T-helper 2 cell (primary cell): ENCODE measurements at places on chromosomes 5 and 9.

DNA sequence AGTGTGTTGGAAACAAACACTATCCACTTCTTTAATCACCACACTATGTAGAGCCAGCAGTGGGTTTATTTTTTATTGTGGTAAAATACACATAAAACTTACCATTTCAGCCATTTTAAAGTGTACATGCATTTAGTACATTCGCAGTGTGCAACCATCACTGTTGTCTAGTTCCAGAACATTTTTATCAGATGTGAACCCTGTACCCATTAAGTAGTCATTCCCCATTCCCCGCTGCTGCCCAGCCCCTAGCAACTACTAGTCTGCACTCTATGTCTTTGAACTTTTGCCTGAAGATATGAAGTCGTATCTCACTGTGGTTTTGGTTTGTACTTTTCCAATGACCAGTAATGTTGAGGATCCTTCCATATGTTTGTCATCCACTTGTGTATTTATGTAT, 30.2 kb upstream of the F2R start:
- no peak for DNase-seq

- DNase-seq, result no peak
Observed at GRCh38 chr5:133943475-133943817, 25.0 kb downstream of the C5orf15 start.

DNA sequence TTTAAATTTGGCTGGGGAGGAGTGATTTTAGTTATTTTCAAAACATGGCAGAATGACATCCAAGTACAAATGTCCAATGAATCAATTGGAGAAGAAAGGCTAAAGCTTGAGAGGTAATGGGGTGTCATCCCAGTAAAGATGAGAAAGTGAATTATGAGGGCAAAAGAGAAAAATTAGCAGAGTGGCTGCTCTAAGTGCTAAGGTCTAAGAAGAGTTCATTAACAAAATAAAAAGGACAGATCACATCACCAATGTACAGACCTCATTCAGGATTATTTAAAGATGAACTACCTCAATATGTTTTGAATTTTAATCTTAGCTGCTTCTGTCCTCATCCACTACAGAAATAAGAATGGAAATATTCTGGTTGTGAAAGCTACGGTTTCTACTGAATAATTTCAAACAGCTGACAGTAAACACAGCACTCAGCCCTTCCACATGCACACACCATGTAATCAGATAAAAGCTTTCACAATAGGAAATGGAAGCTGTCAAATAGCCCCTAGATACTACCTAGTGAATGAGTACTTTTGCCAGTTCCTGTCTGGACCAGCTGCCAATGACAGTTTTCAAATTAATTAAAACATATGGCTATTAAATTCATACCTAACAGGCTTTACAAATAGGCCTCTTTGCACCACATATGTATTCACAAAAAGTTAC, 171.5 kb downstream of the SSBP2 start:
- DNase-seq, result no peak

GRCh38 chr9:76586390-76587314, 127.7 kb downstream of the GCNT1 start:
- no peak for DNase-seq

GRCh38 chr5:36396640-36397039, 94.9 kb upstream of the RANBP3L start:
- DNase-seq, result no peak

- no peak for DNase-seq
Observed at GRCh38 chr5:147507480-147508126, 2.3 kb downstream of the DPYSL3 start.

DNA sequence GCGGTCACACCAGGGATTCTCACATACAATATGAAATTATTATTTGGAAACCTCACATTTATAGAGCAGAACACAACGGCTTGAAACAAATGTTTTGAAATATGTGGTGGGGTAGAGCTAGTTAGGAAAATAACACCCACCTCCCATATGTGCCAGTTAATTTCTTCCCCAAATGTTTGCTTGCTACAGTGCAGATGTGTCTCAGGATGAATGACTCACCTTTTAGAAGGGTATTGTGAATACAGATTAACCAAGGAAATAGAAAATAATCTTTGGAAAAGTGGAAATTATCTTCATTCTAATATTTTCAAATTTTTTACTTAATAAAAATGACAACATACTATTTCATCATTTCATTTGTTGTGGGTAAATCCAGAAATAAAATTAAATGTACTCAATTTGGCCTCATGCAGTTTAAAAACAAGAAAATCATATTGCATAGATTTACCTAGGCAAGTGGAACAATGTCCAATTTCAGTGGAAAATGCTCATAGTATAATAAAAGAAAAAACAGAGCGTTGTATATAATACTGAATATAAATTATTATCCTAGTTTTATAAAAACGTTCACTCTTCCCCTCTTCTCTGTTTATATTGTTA, 39.3 kb upstream of the RICTOR start:
- no peak for DNase-seq

DNA sequence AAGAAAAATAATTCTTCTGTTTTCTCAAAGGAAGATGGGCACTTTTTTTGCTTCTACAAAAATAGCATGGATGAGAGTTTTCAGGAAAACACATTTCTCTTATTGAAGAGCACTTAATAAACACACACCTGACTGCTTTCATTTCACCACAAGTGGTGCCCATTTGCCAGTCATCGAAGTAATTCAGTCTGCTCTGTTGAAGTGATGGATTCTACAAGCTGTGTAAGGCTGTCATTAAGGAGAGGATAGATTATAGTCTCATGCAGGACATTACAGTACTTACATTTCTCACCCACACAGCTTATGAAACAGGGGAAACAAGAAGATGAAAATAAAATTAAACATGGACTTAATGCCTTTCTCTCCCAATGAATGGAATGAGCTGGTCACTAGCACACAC, 165.2 kb downstream of the NR2F1-AS1 start:
- no peak for DNase-seq

DNA sequence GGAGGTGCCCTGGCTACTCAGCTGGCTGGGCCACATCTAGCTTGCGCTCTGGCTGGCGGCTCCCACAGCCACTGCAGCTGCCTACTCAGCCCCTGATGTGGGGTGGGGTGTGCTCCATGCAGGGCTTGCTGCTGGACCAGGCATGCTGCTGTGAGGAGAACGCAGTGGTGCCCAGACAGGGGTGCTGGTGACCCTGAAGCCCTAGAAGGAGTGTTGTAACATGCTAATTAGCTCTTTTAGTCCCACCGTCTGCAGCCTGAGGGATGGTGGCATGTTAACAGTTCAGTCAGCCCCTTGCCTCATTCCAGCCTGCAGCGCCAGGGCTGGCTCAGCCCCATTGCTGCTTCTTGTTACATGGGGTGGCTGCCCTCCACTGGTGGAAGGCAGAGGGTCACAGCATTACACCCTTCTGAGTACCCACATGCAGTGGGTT, 642.3 kb downstream of the DMRTA1 start:
- no peak for DNase-seq

GRCh38 chr5:148020257-148020988, 43.4 kb upstream of the SPINK5 start:
- no peak for DNase-seq

DNA sequence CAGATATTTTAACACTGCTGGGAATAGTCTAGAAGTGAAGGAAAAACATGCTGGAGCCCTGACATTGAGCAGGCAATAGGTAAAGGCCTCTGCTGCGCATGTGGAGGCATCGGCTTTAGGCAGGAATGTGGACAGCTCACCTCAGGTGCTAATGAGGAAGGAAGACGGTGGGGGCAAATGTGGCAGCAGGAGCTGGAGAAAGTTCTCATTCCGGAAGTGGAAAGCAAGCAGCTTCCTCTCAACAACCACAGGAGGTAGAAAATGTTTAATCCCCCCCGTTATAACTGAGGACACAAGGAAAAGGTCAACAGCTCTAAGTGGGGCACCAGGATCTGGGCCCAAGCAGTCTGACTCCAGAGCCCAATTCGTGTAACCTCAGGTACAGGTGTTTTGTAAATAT, 7.6 kb upstream of the RPS14 start:
- DNase-seq, result no peak

- no peak for DNase-seq
Observed at GRCh38 chr5:9895302-9895645, 265.1 kb upstream of the TAS2R1 start.

GRCh38 chr9:18238254-18238653, 235.7 kb upstream of the ADAMTSL1 start:
- no peak for DNase-seq

GRCh38 chr9:86714999-86715398, 232.3 kb downstream of the GAS1 start:
- DNase-seq, result no peak

GRCh38 chr5:141441571-141442170, 11.4 kb downstream of the PCDHGA12 start:
- no peak for DNase-seq

DNA sequence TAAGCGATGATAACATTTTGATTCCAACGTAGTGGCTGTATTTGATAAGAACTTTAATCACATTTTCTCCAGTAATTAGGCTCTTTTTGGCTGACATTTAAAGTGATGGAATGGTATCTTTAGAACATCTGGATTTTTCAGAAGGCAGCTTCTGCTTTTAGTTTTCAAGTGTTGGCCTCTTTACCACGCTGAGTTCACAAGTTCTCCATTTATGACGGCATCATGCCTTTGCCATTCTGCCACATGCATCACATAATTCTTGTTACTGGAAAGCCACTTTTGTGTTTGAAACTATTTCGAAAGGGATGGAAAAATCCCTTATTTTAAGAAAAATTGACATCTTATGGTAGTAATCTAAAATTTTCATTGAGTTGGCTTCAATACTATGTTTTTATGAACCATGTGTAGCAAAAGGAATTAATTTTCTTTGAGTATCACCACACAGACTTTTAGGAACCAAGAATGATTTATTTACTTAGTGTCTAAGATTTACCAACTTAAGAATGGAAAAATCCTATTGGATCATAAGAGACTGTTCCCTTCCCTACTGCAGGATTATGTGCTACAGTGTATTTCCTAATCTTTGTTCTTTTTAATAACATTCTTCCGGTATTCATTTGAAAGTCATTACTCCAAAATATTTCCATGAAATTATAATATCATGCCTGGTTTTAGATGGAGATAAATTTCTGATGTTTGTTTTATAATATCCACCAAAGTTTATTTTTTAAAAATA, 344.2 kb downstream of the ADGRV1 start:
- no peak for DNase-seq

- DNase-seq, result no peak
Observed at GRCh38 chr5:55633574-55634208, 78.4 kb downstream of the SLC38A9 start.

GRCh38 chr5:107873877-107874276, 203.1 kb upstream of the EFNA5 start:
- no peak for DNase-seq
